SK-MEL-5 (cell line): ENCODE measurements at places on chromosomes 7 and 10.

- no peak for DNase-seq
Observed at GRCh38 chr7:125480762-125481161, 551.1 kb upstream of the POT1 start.

DNA sequence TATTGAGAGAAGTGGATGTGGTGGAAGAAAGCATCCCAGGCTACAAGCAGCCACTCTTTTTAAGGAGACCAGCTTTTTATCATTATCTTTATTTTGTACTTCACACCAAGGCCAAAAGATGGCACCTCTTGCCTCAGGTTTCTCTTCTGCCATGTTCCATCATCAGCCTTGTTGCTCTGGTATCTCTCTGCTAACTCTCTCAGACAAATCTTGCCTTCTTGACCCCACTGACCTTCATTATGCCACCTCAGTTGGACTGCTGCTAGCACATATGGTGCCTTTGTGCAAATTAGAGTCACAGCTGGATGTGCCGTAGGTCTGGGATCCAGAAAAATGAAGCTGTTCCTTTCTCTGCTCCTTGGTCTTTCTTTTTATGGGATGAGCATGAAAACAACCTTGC is 47.1 kb upstream of the DYNC1I1 start:
- peak; percentile 68 for DNase-seq

- no peak for DNase-seq
Observed at GRCh38 chr10:86553639-86554038, 32.0 kb upstream of the WAPL start.

- DNase-seq = no peak
Observed at GRCh38 chr10:126309228-126309883, 78.9 kb downstream of the ADAM12 start.

GRCh38 chr7:774161-775109 is 47.4 kb upstream of the PRKAR1B start:
- DNase-seq = peak; percentile 41

DNA sequence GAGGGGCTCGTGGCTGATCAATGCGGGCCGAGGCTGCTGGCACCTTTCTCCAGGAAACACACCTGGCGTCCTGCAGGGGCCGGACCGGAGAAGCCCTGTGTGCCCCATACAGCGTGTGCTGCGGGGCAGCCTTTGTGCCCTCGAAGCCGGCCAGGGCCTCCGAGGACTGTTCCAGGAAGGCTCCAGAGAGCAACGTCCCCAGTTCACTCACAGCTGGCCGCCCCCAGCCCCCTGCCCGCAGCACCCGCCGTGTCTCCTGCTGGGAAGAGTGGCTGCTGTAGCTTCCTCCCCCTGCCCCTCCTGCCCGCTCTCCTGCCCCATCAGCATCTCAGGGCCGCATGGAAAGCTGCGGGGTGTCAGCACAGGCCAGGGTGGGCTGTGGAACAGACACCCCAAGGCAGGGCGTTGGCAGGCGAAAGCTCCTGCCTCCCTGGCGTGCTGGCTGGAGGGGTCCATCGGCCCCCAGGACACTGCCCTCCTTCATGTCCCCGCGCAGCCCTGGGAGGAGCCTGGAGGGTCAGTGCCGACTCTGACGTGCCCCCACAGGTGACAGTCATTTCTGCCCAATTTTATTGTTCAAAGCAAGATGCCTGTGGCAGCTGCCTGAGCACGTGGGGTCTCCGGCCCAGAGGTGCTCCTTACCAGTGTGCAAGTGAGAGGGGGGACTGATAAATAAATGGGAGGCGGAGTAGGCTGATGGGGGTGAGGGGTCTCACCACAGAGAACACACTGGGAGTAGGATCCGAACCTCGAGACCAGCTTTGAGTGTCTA is 95.8 kb upstream of the DIP2C start:
- no peak for DNase-seq

DNA sequence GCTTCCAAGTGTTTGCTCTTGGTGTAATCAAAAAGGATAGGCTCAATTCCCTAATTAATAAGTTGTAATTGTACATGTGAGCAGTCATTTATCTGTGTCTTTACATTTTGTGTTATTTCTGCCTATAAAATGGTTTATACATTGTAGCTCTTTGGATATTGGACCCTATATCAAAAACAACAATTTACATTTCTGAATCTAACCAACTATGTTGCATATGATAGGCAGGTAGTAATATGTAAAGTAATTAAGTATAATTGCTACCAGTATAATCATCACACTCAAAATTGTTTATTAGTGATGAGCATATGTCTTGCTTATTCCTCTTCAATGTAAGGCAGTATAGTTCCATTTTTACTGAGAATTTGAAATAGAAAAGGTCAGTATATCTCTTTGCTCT is 13.8 kb downstream of the AKR1C1 start:
- DNase-seq = no peak

GRCh38 chr7:3274131-3274530 is 26.9 kb upstream of the SDK1 start:
- no peak for DNase-seq

GRCh38 chr7:93053209-93053948 is 64.4 kb downstream of the SAMD9 start:
- no peak for DNase-seq

DNA sequence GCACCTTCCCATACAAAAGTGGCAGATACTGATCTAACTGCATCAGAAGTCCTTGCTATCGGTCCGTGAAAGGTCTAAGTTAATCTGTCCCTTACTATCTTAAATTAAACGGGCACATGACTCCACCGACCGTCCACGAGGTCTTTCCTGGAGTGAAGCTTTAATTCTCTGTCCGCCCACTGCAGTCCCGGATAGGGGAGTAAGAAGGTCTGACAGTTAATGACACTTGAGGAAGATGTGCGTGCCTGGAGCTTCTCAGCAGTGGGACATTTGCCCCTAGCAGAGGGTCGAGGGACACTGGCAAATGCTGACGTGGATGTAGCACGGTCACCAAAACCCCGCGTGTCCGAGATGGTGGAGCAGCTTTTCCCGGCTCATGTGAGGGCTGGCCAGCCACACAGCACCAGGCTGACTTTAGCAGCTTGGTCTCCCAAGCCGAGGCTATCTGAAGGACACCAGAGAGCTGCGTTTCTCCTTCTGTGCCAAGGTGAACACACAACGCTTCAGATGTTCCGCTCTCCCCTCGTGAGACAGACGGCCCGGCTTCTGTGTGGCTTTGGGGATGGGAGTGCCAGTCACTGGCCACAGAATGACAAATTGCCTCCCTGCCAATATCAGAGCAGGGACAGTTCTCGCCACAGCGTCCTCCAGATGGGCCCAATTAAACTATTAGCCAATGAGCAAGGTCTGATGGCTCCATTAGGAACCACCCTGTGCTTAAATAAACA is 86.6 kb downstream of the ADARB2 start:
- no peak for DNase-seq

- no peak for DNase-seq
Observed at GRCh38 chr7:33477719-33478480, 348.5 kb downstream of the BBS9 start.

- DNase-seq = no peak
Observed at GRCh38 chr10:49596836-49597235, 13.3 kb upstream of the SLC18A3 start.

DNA sequence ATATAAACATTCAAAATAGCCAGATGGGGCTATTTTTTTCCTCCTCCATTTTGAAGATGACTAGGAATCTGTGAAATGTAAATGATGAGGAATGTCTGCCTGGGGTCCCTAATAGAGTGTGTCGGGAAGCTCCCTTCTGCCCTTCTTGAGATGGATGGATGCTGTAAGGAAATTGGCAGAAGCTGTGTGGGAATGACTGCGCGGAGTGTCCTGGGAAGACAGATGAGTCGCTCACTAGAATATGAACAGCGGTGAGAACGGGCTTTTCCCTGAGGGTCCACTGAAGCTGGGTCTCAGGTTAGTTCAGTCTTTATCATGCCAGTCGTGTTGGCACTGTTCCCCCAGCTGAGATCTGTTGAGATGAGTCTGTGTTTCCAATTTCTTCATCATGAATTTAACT is 75.1 kb upstream of the PLPP4 start:
- no peak for DNase-seq

DNA sequence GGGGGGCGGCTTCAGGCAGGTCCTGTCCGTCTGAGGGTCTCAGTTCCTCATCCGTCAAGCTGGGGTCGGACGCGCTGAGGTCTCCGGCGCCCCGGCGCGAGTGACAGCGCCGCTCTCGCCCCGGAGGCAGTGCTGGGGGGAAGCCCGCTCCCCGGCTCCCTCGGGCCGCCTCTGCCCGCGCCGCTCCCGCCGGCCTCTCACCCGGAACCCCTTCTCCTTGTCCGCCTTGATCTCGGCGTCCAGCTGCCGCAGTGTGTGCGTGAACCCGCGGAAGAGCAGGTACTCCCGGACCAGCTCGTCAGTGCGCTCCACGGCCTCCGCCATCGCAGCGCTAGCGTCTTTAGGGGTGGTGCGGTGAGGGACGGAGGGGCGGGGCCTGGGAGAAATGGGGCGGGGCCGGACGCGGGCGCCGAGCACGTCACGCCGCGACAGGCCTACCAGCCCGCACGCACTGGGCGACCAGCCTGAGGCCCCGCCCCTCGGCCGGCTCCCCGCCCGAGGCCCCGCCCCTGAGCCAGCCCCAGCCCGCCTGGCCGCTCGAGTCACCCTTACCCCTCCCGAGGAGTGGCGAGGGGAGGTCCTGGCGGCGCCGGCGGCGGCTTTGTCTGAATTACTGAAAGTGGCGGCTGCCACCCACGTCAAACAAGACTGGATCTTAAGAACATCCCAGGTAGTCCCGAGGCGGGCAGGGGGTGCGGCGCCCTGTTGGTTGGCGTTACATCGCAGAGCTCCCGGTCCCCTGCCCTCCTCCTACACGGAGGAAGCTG is at the start of gene WDR91:
Gene WDR91, minus strand, starts transcription at position 348 of the 767 bp plus-strand sequence. Its CDS starts 24 bp downstream, at position 324.
- peak; percentile 95 for DNase-seq
